ENCODE measurements at places on chromosomes 6 and 20.

- DNase-seq: no peak
These were observed 153.7 kb upstream of the PTPN1 start for GRCh38 chr20:50356525-50356885.

GRCh38 chr6:100763617-100764241, 117.4 kb downstream of the ASCC3 start:
- DNase-seq: no peak

DNA sequence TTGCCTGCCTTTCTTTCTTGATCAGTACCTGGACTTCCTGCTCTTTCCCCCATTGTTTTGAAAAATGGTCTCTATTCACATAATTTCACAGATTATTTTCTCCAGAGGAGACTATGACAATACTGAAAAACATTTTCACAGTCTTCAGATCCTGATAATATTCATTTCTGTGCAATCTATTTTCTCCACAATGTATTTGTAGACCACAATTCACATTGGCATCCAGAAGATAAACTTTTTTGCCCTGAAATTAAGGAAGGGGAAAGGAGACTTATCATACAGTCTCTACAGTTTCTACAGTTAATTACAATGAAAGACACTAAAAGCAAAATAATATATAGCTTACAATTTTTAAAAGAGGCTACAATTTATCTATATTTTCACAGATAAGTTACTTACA, 18.4 kb downstream of the LCA5 start:
- DNase-seq: no peak

DNA sequence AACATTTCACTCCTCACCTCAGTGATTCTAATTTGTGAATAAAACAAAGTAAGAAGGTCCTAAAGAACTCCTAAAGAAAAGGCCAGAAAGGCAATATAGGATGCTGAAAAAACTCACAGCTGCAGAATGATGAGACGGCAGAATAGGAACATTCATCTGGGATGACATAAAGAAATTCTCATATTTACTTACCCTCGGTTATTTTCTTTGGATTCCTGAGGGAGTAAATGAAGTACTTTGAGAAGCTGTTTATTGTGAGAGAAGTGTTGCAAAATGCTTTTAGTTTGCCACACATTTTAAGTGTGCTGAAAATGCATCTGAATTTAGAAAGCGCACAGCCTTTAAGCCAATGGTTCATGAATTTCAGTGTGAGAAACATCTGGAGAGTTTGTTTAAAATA, 35.7 kb upstream of the RBL1 start:
- DNase-seq: no peak

DNA sequence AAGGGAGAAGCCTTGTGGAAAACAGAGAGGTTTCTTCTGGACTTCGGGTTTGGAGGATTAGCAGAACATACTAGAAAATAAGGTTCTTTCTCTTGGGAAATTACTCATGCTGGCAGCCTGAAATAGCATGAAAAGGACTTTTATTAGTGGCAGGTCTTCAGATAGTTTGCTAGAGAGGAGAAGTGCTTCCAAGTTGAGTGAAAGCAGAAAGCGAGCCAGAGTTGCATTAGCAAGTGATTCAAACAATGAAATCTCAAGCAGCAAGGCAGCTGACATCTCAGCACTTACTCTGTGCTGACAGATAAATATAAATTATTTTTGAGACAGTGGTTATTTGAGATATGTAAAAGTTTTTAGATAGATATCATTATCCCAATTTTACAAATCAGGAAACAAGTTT, 91.9 kb downstream of the PLCB4 start:
- no peak for DNase-seq

GRCh38 chr20:53176134-53176533, 204.0 kb downstream of the TSHZ2 start:
- no peak for DNase-seq

GRCh38 chr6:107603006-107603370, 113.1 kb downstream of the SOBP start:
- DNase-seq: no peak

GRCh38 chr6:43254138-43254817, 11.0 kb downstream of the TTBK1 start:
- DNase-seq: peak; percentile 80

DNA sequence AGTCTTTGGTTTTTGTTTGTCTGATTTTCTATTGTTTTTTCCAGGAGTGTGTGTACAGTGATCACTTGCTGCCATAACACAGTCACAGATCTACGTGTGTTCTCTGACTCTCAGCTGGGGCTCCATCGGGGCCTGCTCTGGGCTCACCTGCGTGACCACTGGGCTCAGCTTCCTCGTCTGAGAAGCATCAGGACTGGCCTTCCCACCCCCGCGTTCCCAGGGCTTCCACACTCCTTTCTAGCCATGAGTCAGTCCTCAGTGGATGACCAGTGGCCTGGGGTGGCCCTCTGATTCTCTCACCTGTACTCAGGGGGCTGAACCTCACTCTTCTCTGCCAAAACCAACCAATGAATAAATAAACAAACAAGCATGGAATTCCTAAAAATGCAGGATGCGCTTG, 14.5 kb downstream of the THBS2 start:
- no peak for DNase-seq

DNA sequence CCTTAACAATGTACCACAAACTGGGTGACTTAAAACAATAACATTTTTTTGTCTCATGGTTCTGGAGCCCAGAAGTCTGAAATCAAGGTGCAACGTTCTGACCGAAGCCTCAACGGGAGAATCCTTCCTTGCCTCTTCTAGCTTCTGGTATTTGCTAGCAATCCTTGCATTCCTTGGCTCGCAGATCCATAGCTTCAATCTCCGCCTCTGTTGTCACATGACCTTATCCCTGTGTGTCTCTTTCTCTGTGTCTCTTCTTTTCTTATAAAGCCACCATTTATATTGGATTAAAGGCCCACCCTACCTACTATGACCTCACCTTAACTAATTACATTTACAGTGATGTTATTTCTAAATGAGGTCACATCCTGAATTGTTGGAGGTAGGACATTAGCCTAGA, 37.2 kb upstream of the DOK5 start:
- DNase-seq: no peak

- DNase-seq: no peak
These were observed 733.8 kb upstream of the FLRT3 start for GRCh38 chr20:15071085-15071808.

DNA sequence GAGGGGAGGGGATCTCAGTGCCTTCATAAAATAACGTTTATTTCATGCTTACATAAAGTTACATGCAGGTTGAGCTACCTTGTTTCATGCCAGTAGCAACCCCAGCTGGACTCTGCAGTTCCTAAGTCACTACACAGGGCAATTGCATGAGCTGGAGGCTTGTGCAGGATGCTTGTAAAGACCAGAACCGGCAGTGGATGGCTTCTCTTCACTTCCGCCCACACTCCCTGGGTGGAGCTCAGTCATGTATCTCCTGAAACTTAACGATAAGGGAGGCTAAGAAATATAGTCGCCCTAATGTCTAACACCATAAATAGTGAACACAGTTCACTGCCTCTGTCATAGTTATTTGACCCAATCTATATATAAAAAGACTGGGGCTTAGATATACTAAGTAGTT, 99.4 kb upstream of the RAB32 start:
- no peak for DNase-seq

DNA sequence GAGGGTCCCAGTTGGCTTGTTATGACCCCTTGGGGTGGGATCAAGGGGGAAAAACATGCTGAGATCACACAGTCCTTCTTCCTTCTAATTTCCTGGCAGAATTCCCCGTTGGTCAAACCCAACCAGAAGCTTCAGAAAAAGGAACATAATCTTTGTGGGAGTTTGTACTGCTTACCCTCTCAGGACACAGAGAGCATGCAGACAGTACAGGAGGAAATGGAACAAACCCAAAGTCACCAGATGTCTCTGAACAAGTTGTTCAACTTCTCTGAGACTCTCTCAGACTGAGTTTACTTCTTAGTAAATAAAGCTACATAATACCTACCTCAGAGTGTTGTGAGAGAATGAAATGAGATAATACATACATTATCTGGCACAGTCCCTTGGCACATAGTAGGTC, 181.1 kb upstream of the TSHZ2 start:
- no peak for DNase-seq

DNA sequence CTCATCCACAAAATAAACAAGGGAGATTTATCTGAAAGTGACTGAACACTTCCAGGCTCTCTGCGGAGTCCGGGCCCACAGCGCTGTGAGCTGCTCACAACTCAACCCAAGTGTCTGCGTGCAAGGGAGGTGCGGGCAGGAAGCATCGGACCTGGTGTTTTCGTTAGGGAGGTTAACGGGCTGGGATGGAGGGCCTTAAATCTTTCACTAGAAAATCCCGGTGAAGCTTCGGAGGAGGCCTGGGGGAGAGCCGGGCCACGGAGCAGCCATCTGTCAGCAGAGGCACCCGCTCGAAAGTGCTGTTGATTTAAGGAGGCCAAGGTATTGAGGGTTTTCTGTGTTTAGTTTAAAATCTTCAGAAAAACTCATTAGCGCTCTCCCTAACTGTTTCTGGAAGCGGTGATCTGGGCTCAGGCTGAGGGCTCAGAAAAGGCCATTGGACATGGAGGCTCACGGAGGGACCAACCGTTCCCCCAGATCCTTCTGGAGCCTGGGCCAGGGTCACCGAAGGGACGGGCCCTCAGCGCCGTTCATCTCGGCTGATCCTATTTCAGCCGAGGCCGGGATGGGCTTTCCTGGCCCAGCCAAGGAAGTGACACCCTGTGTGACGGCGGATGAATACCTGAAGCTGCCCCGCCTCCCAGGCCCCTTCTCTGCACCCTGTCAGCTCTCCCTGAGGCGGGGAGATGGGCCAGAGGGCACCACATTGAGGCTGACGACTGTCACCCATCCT, 20.7 kb downstream of the GATA5 start:
- DNase-seq: no peak

- DNase-seq: peak; percentile 79
These were observed 56.5 kb downstream of the CD40 start for GRCh38 chr20:46174469-46175126.

Data from suppressor macrophage treated with lipopolysaccharide for 4 hours (primary cell).